Heart right ventricle (tissue), 16 donors: ENCODE measurements at places on chromosomes 1 and 21. TPM values are rescaled to one million over a fixed set of nuclear protein-coding genes. Genes with fewer than 3 reads are reported as not detected.

KIF26B gene
- 6.2 TPM for total RNA-seq

GRCh38 chr1:165395901-165396300 lies 39.4 kb upstream of the LMX1A start:
- no peak for DNase-seq

- DNase-seq: no peak
Observed at GRCh38 chr1:48221657-48222056, 859 bp upstream of the SLC5A9 start.

DNA sequence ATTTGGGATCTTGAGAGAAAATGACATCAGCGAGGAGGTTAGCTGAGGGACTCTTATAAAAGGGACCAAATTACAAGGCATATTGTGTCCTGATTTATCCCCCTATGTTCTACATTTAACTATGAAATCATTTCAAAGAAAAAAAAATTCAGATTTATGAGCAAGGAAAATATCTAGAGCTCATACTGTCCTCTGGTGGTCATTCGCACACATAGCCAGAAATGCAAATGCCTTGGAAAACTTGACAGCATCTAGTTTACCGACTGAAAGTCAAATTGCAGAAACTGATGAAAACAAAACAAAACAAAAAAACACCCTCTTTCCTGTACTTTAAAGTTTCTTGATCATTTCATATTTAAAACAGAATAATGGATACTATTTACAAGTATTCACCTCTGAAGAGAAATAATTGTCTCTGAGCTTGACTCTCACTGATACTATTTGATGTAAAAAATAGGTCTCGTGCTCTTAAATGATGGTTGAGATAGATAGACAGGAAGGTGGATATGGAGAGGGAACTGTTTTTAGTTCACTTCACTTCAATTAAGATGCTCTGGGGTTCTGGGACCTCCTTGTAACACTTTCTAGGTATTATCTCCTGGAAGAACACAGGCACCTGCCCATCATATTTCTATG lies 253.8 kb downstream of the PCP4 start:
- no peak for DNase-seq
